Stimulated activated CD8-positive, alpha-beta memory T cell treated with anti-CD3 and anti-CD28 coated beads, Interleukin-2, amount 100 ng/mL, for 1 hour (primary cell): ENCODE measurements at places on chromosomes 6 and 20.

DNA sequence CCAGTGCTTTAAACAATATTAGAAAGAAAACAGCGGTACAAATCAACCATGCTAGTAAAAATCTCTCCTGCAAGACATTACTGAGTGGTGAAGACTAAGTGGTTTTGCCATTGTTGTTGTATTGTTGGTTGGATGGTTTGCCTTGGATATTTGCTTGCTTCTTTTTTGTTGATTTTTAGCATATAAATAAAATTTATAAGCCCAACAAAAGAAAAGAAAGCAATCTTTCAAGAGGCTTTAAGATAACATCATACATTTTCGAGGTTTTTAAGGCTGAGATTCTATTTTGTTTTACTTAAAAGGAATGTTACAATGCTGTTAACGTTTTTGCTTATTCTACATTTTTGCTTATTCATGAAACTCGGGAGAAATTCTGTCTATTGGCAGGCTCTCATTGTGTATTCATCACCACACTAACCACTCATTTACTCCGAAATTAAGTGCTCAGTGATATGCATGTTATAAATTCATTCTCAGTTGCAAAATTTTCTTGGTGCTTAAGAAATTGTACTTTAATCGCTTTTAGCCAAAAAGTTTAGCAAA lies 139.1 kb downstream of the LAMA2 start:
- DNase-seq: no peak

DNA sequence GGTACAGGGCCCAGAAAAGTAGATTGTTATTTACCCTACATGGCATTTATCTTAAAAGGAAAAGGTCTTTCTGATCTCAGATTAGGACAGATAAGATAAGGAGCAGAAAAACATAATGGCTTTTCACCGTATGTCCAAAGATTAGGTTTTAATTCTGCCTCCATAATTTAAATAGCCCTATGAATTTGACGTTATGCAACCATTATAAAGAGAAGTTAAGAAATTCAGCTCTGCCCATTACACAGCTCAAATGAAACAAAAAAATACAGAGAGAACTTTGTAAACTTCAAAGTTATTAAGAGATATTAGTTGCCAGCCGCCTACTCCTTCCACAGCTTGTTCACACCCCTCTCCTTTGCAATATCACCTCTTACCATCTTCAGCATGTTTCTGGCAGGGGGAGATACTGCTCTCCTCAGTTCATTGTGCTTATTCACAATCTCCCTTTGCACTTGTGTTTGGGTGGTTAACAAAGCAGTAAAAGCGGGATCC lies 8.1 kb downstream of the CRISP3 start:
- DNase-seq: no peak

GRCh38 chr6:123841067-123841896 lies 37.6 kb downstream of the NKAIN2 start:
- no peak for DNase-seq

GRCh38 chr6:149560736-149561135 lies 5.4 kb upstream of the GINM1 start:
- DNase-seq: no peak

DNA sequence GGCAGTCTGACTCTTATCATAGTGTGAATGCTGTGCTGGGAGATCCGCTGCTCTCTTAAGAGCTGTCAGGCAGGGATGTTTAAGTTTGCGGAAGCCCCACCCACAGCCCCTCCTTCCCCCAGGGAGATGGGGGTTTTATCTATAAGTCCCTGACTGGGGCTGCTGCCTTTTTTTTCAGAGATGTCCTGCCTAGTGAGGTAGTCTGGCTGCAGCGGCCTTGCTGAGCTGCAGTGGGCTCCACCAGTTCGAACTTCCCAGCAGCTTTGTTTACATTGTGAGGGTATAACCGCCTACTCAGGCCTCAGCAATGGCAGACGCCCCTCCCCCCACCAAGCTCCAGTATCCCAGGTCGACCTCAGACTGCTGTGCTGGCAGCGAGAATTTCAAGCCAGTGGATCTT lies 75.7 kb upstream of the UST start:
- DNase-seq: no peak

GRCh38 chr6:167580619-167580911 lies 246.1 kb upstream of the AFDN start:
- no peak for DNase-seq

GRCh38 chr20:40010483-40010882 lies 678.6 kb downstream of the MAFB start:
- no peak for DNase-seq

GRCh38 chr6:86440608-86441007 lies 496.7 kb upstream of the HTR1E start:
- DNase-seq: no peak

DNA sequence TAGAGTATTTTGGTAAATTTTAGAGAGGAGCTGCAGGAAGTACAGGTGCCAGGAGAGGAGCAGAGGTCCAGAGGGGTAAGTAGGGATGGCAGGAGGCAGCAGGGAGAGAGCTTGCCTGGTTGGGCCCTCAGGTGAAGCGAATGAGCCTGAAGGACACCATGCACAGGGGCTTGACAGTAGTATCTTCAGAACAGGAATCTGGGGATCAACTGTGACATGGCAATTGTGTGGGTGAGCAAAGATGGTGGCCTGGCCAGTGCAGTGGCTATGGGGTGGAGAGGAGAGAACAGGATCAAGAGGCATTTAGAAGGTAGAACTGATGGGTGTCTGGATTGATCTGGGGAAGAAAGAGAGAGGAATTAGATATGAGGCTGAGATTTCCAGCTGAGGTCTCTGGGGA lies 68.7 kb upstream of the RNF24 start:
- DNase-seq: no peak

DNA sequence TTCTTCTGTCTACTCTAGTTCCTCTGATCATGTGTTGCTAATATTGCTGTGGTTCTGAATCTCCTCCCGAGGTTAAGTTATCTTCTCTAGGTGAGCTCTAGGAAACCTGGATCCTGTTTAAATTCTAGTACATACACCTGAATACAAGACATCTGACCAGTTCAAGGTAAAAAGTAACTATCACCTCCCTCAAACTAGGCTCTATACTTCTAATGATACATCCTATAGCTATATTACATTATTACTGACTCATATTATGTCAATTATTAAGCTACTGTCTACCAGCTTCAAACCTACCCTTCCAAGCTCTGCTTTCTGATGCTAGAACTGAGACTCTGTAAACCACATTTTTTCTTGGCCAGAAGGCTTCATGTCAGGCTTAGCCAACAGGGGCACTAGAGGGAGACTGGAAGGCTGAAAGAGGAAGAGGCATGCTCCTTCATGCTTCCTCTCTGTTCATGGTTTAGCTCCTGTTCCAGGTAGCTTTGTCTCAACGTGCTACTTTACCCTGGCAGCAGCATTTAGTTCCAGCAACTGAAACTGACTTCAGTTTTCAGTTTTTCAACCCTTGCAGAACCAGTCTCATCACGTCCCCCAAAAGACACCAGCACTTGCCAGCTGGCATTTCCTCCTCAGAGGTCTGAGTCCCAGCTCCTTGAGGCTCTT lies 148.4 kb upstream of the TOP1 start:
- DNase-seq: no peak

DNA sequence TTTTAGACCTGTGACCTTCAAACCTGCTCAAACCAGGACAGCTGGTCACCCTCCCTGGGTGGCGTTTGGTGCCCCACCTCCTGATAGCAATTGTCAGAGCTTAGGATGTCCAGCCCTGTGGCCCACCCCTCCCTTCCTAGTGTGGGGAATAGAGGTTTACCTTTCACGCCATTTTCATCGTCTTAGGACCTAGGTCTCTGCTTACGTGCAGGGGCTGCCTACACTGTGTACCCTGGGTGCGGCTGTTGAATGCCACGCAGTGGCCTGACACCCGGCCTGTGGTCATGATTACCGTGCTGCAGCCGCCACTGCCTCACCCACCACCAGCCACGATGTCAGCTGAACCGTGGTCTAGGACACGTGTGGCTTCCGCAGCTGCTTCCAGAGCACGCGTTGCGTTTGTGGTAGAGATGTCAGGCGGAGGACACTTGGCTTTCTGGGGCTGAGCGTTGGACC lies 157.3 kb downstream of the DTNBP1 start:
- DNase-seq: no peak

DNA sequence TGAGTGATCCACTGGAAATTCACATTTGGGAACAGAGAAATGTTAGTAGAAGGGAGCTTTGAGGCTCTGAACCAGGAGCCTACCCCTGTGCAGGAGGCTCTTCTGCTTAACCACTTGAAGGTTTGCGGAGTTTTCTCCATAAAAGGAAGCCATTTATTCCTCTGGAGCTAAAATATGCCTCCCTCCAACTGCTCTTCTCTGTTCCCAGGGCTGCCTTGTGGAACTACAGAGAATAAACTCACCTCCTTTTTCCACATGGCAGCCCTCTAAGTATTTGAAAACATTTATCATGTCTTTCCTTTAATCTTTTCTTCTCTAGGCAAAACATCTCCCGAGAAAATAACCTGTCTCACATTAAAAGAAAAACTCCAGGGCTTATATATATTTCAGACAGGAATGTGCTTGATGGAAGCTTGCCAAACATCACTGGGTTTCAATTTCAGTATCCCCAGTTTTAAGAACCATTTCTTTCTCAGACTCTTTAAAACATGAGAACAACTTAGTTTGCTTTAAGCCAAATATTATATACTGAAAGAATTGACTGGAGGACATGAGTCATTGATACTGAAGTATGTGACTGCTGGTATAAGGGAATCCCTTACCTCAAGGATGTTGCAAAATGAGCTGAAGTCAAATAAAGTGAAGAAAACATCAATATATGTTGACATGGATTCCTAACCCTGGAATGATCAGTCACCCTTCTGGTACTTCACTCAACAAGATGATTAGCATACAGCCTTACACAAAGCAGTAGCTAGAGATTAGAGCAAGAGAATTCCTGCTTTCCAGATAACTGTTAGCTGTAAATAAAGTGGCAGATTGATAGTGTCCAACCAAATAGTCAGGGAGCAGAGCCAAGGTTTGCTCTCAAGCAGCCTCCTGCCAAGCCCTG lies 74.0 kb downstream of the ZBTB2 start:
- no peak for DNase-seq

DNA sequence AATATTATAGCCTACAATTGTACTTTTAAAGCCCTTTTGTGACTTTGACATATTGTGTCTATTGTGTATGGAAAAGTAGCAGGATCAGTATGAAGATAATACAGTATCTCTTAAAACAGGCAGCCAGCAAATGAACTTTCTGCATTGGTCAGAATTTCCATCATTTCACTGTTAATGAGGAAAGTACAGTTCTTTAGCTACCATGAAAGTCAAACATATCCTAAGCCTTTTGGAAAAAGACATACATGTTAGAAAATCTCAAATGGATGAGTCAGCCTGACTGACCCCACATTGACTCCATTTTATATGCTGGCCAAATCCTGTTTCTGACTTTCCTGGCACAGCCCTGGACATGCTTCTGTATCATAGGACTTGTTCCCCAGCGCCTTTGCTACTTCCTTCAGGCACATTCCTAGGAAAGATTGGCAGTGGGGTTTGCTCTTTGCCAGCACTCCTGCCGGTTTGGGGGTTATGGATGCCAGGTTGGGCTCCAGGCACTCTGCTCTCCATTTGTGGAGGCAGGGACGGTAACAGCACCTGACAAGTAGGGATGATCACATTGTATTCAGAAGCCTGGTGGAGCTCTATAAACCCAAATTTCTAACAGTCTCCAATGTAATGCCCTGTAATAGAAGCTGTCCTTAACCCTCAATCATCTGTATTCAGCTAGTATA lies 43.7 kb downstream of the TOP1 start:
- DNase-seq: no peak

DNA sequence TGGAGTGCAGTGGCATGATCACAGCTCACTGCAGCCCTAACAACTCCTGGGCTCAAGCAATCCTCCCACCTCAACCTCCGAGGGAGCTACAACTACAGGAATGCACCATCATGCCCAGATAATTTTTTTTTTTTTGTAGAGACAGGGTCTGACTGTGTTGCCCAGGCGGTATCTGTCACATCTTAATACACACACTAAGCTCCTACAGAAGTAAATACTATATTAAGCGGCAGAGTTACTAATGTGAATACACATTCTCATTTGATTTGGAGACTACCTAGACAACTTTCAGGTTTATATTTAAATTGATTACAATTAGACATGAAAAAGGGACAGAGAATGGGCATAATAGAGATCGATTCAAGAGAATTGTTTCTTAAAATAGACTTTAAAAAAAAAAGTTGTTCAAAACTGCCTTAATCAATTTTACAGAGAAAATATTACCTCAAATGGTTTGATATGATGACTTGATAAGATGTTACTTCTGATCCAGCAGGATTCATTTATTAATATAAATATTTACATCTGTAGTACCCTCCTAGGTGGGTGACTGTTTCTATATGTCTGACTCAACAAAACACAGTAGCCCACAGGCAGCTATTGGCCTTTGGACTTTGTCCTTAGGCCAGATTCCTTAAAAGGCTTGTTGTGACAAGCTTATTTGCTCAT lies 7.1 kb upstream of the LOC128125822 start:
- DNase-seq: no peak

GRCh38 chr6:105753207-105753606 lies 332.9 kb upstream of the PRDM1 start:
- no peak for DNase-seq

- no peak for DNase-seq
Measured at GRCh38 chr20:45798935-45799642, 7.3 kb downstream of the DNTTIP1 start.

DNA sequence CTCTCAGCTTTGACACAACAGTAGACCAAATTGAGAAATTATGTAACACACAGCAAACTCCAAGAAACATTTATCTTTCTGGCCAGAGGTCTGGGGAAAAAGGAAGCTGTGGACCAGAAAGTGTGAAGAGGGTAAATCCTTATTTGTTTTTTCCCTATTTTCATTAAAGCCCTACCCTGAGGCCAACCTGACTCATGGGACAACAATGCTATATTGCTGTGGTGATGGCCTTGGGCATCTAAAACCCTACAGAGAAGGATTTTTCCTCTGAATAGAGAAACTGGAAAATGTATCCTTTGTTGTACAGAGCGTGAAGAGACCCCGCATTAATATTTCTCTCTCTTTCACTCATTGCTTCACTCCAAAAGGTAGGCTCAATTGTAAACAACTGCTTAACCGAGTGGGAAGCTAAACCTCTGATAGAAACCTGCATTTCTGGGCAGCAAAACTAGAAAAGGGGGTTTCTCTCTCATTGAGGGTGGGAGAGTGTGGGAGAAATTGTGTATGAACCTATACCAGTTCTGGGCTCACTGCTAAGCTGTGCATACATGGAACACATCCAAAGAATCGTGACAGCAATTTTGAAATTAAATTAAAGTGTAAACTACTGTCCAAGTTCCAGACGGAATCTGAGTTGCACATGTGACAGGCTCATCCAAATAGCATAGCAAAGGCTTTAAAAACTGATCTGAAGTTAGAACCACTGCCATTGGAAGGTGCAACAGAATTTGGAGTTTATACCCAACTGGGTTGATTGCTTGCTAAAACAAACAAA lies 175.5 kb downstream of the CLVS2 start:
- DNase-seq: no peak

DNA sequence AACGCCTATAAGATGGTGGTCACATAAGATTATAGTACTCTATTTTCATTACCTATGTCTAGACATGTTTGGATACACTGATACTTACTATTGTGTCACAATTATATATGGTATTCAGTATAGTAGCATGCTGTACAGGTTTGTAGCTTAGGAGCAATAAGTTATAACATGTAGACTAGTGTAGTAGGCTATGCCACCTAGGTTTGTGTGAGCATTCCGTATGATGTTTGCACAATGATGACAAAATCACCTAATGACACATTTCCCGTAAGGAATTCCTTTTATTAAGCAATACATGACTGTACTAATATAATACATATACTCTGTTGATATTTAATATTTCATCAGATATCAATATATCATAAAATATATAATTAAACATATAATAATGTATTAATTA lies 540.7 kb downstream of the BMP2 start:
- DNase-seq: no peak
